Activated CD4-positive, alpha-beta T cell treated with anti-CD3 and anti-CD28 coated beads, Interleukin-10, Interleukin-2, amounts not matched to agents 100 ng/mL and 50 ng/mL, durations not matched to agents 16 hours and 8 hours (primary cell): ENCODE measurements at places on chromosomes 11 and 22.
A peak's percentile ranks its signal among the peaks of the same experiment; 100 is the strongest.

DNA sequence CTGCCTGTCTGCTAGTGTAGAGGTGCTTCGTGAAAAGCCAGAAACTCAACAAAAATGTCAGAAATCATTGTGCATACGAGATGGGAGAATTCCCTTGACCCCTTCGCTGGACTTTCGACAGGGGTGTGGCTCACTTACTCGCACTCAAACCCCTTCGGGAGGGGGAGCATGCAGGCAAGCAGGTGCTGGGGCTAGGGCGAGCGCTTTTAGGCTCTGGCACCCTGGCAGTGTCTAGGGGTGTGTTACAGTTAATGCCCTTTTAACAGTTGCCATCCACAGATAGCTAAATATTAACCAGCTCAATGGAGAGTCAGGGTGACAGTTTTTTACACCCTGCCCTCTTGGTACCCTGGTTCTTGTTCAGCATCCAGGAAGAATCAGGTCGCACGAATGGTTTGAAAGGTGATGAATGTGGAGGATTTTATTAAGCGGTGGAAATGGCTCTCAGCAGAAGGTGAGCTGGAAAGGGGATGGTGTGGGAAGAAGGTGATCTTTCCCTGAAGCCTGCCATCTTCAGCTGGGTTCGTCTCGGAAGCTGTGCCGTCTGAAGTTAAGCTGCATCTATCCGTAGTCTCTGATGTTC lies 59.6 kb upstream of the SHANK2 start:
- DNase-seq = no peak

- DNase-seq = no peak
Observed at GRCh38 chr11:92383430-92383829, 158.8 kb downstream of the FAT3 start.

DNA sequence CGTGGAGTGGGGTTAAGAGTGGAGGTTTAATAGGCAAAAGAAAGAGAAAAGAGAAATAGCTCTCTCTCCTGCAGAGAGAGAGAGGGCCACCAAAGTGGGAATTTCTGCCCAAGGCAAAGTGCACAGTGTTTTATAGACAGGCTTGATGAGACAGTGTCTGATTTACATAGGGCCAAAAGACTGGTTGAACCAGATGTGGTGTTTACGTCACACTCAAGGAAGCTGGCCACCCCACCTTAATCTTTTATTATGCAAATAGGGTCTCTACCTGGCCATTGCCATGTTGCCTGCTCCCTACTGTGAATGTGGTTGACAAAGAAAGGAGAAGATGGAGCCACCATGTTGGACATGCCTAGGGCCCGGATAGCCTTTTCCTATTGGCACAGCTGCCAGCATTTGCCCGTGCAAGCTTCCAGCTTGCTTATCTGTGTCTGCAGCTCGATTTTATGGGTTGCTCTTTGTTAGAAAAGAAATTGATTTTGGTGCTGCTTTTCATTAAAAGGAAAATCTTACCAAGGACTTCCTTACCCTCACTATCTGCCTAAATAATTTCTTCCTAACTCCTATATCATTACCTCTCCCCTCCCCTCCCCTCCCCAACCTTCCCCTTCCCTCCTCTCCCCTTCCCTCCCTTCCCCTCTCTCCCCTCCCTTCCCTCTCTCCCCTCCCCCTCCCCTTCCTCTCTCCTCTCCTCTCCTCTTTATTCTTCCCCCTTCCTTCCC lies 436.0 kb downstream of the NELL1 start:
- DNase-seq = no peak

- DNase-seq = no peak
Observed at GRCh38 chr22:42432818-42433217, 615 bp upstream of the NFAM1 start.

DNA sequence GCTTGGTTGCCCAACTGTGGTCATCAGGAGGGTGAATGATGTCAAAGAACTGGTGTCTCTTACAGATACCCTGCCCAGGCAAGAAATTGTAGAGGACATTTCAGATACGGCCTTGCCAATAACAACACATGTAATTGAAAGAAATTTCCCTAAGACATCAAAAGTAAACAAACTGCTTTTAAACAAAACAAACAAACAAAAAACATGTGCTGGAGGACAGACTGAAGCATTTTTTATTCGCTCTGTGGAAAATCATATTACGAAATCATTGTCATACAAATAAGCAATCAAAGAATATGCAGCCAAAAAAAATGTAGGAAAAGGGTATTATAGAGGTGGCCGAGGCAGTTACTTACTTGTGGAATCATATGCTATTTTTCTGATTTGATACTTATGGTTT lies 52.1 kb upstream of the MYEOV start:
- no peak for DNase-seq

- no peak for DNase-seq
Observed at GRCh38 chr11:122234780-122235179, 118.8 kb upstream of the BLID start.

- DNase-seq = peak; percentile 36
Observed at GRCh38 chr11:69912911-69913451, 93.8 kb upstream of the FGF3 start.

GRCh38 chr11:102974552-102975280 lies 19.2 kb upstream of the MMP13 start:
- no peak for DNase-seq

- no peak for DNase-seq
Observed at GRCh38 chr11:88626216-88626615, 288.7 kb upstream of the CTSC start.

DNA sequence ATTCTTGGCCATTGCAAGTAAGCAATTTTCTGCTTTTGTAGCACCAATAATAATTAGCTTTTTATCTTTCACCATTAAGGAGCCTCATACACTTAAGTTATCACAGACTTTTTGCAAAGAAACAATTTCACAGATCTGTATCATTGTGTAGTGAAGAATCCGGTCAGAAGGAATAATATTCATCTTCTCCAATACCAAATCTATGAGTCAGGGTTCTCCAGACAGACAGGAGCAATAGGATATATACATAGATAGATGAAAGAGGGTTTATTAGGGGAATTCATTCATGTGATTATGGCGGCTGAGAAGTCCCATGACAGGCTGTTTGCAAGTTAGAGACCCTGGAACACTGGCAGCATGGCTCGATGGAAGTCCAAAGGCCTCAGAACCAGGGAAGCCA lies 82.9 kb upstream of the UBASH3B start:
- DNase-seq = no peak

DNA sequence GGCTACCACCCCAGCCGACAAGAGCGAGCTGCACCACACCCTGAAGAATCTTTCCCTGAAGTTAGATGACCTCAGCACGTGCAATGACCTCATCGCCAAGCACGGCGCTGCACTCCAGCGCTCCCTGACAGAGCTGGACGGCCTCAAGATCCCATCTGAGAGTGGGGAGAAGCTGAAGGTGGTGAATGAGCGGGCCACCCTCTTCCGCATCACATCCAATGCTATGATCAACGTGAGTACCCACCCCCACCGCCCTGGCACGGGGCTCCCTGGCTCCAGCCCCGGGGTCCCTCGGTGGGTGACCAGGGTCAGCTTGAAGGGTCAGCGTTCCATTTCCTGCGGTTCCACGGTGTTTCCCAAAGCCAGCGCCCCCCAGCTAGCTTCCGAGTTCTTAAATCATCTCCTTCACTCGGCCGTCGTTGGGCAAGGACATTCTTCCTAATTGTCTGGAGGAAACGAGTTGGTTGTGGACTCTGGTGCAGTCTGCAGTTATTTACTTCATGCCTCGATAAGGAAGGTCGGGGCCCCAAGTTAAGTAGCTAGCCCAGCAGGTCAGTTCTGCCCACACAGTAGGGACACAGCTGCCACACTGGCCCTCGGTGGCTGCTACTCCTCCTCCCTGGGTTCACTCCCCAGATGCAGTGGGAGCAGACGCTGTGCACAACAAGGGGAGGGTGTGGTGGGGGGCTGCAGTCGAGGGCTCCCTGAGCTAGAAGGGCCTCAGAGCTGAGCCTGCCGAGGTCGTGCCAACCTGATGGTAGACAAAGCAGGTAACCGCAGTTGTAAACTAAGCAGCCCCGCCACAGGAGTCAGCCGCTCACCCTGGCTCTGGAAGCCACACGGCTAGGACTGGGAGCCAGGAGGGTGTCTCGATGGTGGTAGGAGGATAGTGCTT lies 97.9 kb downstream of the MORC2 start:
- DNase-seq = no peak

DNA sequence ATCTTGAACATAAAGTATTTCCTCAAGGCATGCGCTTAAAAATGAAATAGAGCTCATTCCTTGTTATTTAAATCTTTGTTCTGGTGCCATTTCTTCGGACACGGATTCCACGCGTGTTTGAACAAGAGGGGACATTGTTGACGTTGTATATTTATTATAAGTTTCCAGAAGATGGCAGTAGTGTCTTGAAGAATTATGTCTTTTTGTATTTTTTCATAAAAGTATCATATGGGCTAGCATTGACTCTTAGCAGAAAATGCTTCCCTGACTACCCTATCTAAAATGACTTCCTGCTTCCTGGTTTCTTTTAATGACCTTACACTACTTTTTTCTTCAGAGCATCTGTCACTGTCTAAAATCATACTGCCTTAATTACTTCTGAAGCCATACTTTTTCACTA lies 20.4 kb downstream of the BIRC2 start:
- peak; percentile 17 for DNase-seq

GRCh38 chr11:113896156-113896879 lies 8.3 kb upstream of the HTR3B start:
- peak; percentile 44 for DNase-seq

- DNase-seq = no peak
Observed at GRCh38 chr22:35155403-35156025, 89.6 kb downstream of the ISX start.

DNA sequence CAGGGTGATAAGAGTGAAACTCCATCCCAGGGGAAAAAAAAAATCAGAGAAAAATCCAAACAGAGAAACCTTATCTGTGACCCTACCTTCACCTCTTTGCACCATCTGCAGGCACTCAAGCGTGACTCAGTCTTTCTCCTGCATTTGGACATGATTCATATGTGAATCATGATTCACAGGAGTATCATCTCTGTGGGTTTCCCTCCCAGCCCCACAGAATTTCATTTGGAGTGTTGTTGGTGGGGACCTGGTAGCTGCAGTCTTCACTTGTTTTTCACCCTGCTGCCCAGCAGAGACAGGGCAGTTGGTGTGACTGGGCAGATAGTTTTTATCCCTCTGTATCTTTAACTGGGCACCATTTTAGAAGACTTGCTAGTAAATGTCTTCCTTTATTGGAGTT lies 75.7 kb downstream of the DEPDC5 start:
- peak; percentile 86 for DNase-seq

GRCh38 chr11:125842321-125842948 lies 9.3 kb downstream of the PATE4 start:
- no peak for DNase-seq

- DNase-seq = peak; percentile 46
Observed at GRCh38 chr11:114340311-114341131, 44.3 kb downstream of the NNMT start.

- peak; percentile 72 for DNase-seq
Observed at GRCh38 chr11:18650859-18651557, 16.9 kb upstream of the SPTY2D1 start.

GRCh38 chr11:36540998-36541397 lies 26.8 kb upstream of the RAG1 start:
- peak; percentile 68 for DNase-seq

- no peak for DNase-seq
Observed at GRCh38 chr22:37802310-37803194, 5.2 kb upstream of the GCAT start.

DNA sequence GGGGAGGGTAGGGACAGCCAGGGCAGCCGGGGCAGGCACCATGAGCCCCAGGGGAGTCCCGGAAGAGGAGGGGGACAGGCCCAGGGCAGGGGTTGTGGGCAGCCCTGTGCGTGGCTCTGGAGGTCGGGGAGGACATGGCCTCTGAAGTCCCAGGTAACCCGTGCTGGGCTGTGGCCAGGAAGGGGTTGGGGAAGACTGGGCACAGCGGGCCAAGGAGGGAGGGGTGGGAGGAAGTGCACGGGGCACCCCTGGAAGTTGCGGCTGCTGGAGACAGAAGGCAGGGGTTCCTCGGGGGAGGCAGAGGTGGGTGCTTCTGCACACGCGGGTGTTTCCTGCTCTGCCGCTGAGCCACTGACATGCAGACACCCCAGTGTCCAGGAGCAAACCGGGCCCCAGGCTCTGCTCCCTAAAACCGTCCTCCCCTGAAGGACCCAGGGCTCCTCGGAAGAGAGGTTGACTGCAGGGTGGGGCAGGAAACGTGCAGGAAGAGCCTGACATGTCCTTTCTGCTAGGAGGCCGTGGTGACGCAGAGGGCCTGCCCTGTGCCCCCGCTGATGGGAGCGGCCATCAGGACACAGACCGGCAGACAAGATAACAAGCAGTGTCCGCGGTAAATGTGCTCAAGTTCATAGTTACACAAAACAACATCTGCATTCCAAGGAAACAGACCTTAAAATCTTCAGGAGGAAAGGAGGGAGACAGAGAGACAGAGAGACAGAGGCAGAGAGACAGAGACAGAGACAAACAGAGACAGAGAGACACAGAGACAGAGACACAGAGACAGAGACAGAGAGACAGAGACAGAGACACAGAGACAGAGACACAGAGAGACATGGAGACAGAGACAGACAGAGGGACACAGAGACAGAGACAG lies 5.7 kb downstream of the TNNI2 start:
- DNase-seq = no peak

- peak; percentile 87 for DNase-seq
Observed at GRCh38 chr22:50529897-50530579, at the start of gene TYMP. TYMP (minus strand) TSS chr22:50530012; CDS start chr22:50529709, 303 bp downstream.

DNA sequence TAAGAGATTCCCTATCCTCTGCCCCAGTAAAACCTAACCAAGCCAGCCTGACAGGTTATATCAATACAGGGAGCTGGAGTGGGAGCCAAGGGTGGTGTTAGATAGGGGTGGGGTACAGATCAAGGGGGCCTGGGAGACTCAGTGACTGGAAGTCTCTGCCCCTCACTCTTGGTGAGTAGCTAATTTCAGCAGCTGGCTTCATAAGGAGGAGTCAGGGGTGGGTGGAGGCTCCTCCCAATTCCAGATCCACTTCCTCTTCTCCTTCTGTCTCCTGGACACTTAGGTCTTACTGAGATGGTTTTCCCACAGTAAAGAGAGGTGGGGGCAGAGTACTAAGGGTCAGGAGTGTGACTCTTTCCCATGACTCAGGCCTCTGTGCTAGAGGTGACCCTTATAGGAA lies 1.1 kb upstream of the VSIG2 start:
- no peak for DNase-seq

GRCh38 chr11:35689081-35689996 lies 26.8 kb downstream of the TRIM44 start:
- DNase-seq = no peak

GRCh38 chr11:65854852-65855837 lies 2.8 kb downstream of the CFL1 start:
- no peak for DNase-seq

DNA sequence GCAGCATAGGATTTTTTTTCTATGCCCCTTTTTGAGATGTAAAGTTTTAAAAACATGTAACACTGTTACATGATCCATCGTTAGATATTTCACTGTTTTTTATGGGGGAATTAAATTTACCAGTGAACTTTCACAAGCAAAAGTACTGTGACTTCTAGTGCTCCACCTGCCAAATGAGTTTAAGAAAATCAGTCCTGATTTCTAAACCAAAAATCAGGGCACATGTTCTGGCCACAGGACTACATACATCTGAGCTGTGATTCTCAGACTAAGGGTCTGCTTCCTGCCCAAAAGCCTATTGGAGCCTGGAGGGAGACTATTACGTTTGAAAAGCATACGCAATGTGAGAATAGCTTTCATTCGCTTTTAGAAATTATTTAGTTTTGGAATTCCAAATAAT lies 22.5 kb downstream of the TMPRSS13 start:
- DNase-seq = no peak
